ENCODE measurements at places on chromosomes 5 and 9. TPM values are rescaled to one million over a fixed set of nuclear protein-coding genes. Genes with fewer than 3 reads are reported as not detected.

Gene MVB12B
- 28.5 TPM for total RNA-seq

Gene ITK
- not detected for total RNA-seq

Gene ACER2
- total RNA-seq: 11.0 TPM

Gene SYK
- 2.0 TPM for total RNA-seq

DNA sequence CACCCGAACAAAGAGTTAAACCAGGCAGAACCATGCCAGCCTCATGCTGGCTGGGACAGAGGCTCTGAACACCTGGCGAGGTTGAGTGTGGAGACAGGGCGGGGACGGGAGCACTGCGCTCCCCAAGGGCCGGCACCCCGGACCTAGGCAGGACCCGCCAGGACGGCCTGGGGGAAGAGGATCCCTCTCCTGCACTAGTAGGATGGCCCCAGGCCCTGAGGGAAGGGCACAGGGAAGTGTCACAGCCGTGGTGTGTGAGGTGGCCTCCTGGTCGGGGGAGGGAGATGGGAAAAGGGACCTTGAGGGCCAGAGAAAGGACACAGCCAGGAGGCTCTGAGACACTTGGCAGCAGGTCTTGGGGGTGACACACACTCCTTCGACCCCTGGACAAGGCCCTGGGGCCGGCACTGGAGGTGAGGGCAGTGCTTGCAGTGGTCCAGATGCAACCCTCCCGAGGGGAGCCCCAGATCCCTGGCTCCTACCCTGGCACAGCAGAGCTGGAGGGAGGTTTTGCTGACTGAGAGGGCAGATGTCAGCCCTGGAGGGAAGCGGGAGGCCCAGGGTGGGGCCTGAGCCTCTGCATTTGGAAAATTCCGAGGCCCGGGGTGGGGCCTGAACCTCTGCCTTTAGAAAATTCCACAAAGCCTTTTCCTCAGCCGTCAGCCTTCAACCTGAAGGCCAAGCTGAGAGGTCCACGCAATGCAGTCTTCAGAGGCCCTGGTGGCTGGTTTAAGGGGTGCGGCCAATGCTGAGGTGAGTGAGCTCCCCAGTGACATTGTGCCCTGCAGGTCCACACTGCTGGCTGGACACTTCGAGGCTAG, 24.8 kb upstream of the TERT start:
- DNase-seq: no peak

Measured in frontal cortex (tissue), 4 donors.